Ureter (tissue), 1 donor: ENCODE measurements at places on chromosomes 3 and 15. TPM values are rescaled to one million over a fixed set of nuclear protein-coding genes. Genes with fewer than 3 reads are reported as not detected.

The GATA2 gene
- 57.8 TPM for total RNA-seq

The FOXL2 gene
- total RNA-seq, result not detected

- no peak for DNase-seq
Measured at GRCh38 chr15:94576889-94577533, 345.6 kb downstream of the MCTP2 start.

The MNS1 gene
- 1.1 TPM for total RNA-seq
